ENCODE measurements at places on chromosomes 2 and 18.
A peak's percentile ranks its signal among the peaks of the same experiment; 100 is the strongest.

- no peak for DNase-seq
These were observed 5.8 kb upstream of the PROM2 start for GRCh38 chr2:95268211-95269035.

GRCh38 chr2:200861617-200862155 is 2.8 kb downstream of the CLK1 start:
- DNase-seq, result no peak

- no peak for DNase-seq
These were observed 24.1 kb upstream of the RABL2A start for GRCh38 chr2:113602869-113603466.

DNA sequence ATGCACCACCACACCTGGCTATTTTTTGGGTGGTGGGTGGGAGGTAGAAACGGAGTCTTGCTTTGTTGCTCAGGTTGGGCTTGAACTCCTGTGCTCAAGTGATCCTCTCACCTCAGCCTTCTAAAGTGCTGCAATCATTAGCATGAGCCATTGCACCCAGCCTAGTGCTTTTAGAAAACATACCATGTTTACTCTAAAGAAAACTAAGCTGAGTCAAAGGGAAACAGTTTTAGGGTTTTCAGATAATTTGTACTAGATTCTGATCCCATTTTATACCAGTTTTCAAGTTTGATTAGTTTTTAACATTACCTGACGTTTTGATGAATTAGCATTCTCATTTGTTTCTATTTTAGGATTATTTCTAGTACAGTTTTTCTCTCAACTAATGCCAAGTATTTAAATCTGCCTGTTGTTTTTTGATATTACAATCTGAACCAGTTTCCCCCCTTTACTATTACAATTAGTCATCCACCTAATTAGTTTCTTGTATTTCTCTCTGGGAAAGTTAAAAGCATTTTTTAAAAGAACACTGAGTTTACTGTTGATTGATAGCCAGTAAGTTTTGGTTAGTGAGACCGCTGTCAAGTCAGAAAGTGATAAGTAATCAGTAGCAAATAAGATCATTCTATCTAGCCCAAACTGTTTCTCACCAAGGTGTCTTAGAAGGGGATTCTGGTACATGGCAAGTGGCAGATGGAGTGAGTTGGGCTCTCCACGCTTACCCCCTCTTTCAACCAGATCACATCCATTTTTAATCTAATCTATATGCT is 24.2 kb upstream of the TBR1 start:
- DNase-seq, result no peak

GRCh38 chr2:11697103-11697871 is 27.3 kb upstream of the NTSR2 start:
- peak; percentile 99 for DNase-seq

DNA sequence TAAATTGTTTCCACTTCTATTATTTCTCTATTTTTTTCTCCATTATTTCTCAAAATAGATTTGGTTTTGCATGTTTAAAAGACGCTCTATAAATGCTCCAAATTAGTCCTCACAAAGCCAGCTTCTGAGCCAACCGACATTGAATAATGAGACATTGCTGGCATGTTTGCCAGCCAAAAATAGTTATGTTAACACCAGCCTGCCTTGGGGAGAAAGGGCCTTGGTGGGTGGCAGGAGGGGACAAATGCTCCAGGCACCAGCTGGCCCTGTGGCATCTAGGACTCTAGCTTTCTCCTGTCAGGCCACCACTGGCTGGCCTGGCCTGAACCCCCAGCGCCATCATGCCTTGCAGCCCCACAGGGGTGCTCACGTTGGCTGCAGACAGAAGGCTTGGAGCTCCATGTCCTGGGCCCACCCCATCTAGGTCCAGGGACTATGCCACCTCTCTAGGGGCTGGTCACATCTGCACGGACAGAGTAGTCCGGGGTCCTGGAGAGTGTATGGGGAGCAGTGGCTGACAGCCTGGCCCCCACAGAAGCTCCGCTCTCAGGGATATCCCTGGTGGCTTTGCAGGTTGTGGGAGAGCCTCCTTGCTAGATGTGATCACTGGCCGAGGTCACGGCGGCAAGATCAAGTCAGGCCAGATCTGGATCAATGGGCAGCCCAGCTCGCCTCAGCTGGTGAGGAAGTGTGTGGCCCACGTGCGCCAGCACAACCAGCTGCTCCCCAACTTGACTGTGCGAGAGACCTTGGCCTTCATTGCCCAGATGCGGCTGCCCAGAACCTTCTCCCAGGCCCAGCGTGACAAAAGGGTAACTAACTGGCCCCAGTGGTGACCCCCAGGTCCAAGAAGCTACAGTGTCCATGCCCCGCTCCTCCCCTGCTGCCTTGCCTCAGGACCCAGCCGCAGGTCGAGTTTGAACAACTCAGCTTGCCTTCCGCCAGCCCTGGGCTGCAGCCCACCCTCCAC is 12.5 kb downstream of the ABCG8 start:
- DNase-seq, result no peak

DNA sequence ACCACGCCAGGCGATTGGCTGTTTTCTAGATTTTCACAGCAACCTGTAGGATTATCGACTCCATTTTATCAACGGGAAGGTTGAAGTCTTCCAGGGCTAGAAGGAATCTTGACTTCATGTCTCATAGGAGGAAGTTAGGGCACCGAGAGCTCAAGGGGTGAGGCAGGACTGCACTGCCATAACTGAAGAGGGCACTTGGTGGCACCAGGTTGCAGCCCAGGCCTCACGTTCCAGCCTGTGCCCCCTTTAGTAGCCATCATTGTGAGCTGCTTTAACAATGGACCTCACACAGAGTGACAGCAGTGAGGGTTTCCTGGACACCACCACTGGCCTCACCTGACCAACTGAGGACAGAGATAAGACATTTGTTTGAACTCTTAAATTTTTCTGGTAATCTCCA is 22.9 kb upstream of the RPL37A start:
- no peak for DNase-seq

DNA sequence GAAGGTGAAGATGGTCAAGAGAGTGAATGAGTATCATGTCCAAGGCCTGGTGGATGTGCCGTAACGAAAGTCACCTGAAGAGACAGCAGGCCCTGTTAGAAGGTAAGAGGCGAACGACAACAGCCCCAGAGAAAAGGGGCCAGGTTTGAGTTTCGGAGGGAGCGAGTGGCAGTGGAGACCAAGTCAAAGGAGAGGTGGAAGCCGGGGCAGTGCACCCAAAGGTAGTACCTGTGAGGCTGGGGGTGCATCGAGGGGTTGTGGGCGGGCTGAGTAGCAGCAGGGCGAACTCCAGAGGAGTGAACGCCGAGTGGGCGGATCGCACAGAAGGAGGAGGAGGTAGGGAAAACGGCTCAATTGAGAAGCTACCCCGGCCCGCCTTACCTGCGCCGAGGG is 358 bp downstream of the USP37 start:
- no peak for DNase-seq

DNA sequence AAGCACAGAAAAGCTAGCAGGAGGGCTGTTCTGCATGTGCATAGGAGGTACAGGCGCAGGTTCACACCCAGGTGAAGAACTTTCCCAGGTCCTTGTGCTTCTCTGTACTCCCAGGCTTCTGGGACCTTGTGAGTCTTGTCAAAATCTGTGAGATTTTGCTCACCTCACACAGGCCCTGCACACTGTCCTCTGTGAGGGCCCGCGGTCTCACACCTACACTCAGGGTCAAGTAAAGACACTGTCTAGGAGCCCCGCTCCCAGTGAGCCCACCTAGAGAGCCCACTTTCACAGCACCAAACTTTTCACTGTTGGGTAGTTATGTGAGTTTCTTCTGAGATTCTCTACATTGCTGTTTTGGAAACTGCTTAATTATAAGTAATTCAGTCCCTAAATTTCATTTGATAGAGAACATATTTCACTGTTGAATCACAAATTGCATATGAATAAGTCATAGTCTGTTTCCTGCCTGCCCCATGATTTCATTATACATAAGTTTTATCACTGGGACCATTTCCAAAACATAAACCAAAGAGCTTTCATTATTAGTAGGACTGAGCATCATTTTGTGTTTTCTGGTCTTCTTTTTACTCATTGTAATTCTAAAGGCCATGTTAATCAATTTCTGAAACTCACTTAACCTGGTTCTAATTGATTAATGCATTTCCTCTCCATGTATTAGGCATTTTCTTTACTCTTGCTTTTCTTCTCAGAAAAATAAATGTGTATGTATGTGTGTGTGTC is 234.2 kb upstream of the SPOPL start:
- DNase-seq, result peak; percentile 37

Data from PC-9 (cell line).